ENCODE measurements at places on chromosomes 7 and 10. TPM values are rescaled to one million over a fixed set of nuclear protein-coding genes. Genes with fewer than 3 reads are reported as not detected.

- no peak for DNase-seq
These were observed 12.1 kb downstream of the ABCA13 start for GRCh38 chr7:48183370-48183743.

DNA sequence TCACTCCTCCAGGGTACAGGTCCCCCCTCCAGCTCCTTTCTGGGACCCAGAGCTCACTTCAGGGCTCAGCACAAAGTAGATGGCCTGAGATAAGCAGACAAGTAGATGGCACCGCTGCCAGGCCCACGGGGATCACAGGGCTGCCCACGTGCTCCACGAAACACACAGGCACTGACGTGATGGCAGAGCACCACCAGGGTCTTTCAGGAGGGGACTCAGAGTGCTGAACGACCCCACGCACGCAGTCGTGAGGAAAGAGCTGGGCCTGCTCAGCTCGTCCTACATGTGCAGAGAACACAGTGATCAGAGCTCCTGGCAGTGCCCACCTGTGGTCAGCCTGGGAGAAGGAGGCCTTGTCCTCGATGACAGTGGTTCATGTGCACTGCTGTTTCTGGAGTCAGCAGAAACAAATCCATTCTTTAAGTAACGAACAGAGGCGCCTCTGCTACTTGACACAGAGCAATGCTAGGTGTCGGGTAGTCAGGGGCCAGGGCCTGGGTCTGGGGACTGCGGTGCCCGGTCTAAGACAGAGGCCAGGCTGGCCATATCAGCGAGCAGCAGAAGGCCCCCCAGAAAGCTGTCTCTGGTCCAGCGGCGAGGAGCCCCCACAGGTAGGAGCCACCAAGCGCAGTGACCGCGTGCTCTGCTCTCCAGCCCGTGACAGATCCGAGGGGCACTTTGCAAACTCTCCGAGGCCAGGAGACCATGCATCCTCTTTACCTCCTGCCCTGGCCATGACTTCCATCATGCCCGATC lies 129.8 kb upstream of the FAM20C start:
- no peak for DNase-seq

DNA sequence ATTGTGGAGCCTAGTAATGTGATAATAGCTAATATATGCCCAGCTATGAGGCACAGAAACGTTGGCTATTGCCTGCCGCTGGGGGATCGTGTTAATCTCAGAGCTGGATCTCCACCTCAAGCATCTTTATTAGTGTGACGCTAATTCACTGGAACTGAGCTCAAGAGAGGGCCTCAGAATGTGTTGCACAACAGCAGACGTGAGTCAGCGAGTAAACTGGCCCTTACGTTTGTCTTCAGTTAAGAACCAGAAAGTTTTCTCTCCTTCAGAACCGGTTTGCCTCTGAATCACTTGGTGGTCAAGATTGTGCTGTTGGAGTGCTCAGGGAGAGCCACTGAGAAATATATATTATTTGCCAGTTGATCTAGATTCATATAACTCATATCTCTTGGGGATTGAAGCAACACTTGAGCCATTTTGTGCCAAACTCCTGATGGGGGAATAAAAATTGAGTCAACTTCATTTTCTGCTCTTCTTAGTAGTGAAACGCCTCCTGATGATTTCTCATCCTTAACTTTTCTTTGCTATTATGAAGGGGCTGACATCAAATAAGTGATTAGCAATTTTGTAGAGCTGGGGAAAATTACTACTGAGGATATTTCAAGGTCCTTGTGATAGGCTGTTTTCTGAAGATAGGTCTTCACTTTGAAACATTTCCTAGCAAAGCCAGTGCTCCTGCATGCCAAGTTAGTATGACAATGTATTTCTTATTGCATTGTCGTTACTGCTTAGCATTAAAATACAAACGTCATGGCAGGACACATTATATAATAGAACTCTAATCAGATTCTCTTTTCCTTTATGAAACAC lies 22.3 kb downstream of the BZW2 start:
- DNase-seq: peak; percentile 97

STAMBPL1 gene
- 48.8 TPM for total RNA-seq

- no peak for DNase-seq
These were observed 193.4 kb upstream of the VWC2 start for GRCh38 chr7:49580000-49580399.

TWIST1 gene
- total RNA-seq: 20.9 TPM

TMUB1 gene
- 42.8 TPM for total RNA-seq

GRCh38 chr7:3754493-3755341 lies 453.7 kb downstream of the SDK1 start:
- no peak for DNase-seq

- no peak for DNase-seq
These were observed 566.5 kb downstream of the ATRNL1 start for GRCh38 chr10:115659616-115660015.

GRCh38 chr7:17939606-17940301 lies 540 bp downstream of the SNX13 start:
- peak; percentile 59 for DNase-seq

- DNase-seq: no peak
These were observed 110.9 kb downstream of the DYNC1I1 start for GRCh38 chr7:95883217-95883616.

GRCh38 chr10:61543831-61544230 lies 90.7 kb upstream of the TMEM26 start:
- DNase-seq: no peak

DNA sequence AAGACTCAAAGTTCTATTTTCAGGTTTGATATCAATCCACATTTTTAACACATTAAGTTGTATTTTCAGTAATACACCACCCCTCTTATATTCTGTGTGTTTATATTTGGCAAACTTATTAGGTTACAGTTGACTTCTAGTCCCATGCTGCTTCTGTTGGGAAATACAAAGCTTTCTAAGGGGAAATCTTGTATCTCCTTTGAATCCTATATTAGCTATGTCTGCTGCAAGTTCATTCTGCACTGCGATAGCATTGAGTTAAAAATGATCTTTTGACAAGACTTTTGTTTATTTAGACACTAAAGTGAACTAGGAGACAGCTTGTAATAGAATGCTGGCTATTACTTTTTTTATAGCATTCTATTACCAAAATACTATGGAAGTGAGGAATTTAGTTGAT lies 625.1 kb upstream of the ANKRD30A start:
- DNase-seq: no peak

DNA sequence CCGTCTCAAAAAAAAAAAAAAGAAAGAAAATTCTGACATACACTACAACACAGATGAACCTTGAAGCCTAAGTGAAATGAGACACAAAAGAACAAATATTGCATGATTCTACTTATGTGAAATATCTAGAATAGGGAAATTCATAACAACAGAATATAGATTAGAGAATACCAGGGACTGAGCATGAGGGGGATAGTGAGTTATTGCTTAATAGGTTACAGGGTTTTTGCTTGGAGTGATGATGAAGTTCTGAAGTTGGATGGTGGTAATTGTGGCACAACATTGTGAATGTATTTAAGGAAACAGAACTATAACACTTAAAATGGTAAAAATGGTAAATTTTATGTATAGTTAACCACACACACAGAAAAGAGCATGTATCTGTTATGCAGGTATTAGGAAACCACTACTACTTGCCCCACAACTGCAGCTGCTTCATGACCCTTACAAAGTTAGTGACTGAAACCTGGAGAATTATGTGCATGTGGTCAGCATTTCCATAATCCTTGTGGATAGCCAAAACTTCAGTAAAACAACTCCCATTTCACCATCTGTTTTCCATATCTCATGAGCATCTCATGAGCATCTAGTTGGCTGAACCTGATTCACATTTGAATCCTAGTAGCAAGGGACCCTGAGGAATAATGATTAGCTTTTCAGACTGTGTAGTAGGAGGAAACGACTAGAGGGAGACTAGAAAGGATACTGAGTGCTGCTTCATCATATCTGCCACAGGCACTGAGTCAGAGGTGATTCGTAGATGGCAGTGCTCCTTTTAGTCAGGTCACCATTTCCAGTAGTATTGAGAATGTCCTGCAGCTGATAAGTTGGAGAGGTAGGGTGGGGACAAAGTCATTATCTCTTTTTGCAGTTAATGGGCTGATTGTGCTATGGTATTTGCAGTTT lies 26.3 kb downstream of the SAMD8 start:
- peak; percentile 46 for DNase-seq

DNA sequence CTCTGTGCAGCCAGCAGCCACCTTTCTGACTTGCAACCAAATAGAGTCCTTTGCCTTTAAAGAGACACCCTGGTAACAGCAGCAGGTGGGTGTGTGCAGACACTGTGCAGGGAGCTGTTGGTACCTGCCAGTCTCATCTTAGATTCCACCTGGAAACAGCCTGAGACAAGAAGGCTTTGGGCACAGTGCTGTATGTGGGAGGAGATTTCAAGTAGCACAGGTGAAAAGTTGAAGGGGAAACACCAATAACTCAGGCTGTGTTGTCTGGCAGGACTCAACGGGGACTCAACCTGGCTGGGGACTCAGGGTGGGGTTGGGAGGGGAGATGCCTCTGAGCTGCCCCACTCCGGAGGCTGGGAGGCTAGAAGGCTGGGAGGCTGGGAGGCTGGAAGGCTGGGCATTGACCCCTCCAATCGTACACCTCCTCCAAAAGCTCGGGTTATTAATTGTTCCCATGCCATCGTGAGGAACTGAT lies 6.7 kb downstream of the CPXM2 start:
- DNase-seq: no peak

Measured in A172 (cell line).